Activated naive CD4-positive, alpha-beta T cell treated with anti-CD3 and anti-CD28 coated beads for 36 hours (primary cell): ENCODE measurements at places on chromosomes 1 and 21. TPM values are rescaled to one million over a fixed set of nuclear protein-coding genes. Genes with fewer than 3 reads are reported as not detected.

DNA sequence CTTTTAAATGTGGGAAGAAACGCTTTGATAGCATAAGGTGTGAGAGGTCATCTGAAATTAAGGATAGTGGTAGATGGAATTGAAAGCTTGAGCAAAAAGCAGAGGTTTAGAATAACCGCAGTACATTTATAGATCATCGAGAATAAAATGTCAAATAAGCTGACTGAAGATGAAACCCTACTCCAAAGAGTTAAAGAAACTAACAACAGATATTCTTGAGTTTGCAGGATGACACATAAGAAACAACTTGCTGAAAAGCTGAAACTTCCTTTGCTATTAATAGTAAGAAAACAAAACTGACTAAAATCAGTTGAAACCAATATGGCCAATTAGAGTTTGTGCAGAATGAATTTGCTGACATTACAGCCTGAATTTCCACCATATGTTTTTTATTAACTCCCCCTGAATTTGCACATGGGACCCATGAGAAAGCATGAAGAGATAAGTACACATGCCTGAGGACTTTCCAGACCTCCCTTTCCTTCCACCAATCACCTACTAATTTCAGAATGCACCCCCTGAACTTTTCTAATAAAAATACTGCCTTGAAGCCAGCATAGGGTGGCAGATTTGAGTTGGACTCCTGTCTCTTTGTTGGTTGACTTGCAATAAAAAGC is 1.7 kb upstream of the C1orf185 start:
- DNase-seq = no peak
- no peaks in the 10 kb centered on the region for H3K4me1 ChIP-seq
- H3K27ac ChIP-seq = no peak overlapping the region
- H3K36me3 ChIP-seq = peaks cover 2% of the 10 kb centered on the region

GRCh38 chr1:180849031-180849775 is 63.5 kb upstream of the KIAA1614 start:
- H3K27ac ChIP-seq = no peak overlapping the region
- peaks cover 21% of the 10 kb centered on the region for H3K4me1 ChIP-seq
- no peaks in the 10 kb centered on the region for H3K27me3 ChIP-seq
- no peak overlapping the region for H3K4me3 ChIP-seq
- DNase-seq = no peak
- peaks cover 10% of the 10 kb centered on the region for H3K36me3 ChIP-seq

Gene TYW3
- 27.9 TPM for total RNA-seq

Gene ITLN2
- total RNA-seq = not detected

Gene IFNGR2
- total RNA-seq = 16.3 TPM
